ENCODE measurements at places on chromosomes 4 and X.

DNA sequence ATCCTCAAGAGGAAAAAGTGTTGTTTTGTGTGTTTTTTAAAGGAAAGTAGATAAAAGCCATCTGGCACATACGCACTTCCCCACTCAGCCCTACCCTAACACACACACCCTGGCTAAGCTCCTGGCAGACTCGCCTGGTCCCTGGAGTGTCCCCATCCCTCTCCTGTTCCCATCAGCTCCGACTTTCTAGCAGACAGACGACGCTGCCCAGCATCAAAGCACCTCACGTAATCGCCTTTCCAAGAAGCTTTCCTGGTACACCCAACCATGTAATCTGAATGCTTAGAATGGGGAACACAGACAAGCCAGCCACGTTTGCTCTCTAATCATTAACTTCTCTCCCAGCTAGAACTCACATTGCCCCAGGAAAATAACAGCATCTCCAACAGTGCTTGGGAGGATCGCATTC is 116.2 kb downstream of the AFAP1 start:
- DNase-seq: no peak

DNA sequence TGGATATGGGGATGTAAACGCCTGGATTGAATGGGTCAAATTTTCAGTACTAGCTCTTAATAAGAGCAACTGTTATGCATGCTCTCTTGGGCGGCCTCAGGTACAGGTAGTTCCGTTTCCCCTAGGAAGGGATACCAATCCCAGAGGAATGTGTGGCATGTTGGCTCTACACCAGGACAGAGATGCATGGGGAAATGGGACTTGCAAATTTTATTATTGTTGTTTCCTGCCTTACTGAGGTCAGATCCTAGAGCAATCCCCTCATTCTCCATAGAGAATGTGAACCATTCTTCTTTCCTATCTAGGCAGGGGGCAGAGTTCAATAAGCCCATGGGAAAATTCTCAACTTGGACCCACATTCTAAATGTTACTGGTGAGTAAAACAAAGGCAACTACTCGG is 361.8 kb upstream of the FGF16 start:
- DNase-seq: no peak

GRCh38 chrX:23884427-23885024 is 23.2 kb downstream of the APOO start:
- DNase-seq: no peak

DNA sequence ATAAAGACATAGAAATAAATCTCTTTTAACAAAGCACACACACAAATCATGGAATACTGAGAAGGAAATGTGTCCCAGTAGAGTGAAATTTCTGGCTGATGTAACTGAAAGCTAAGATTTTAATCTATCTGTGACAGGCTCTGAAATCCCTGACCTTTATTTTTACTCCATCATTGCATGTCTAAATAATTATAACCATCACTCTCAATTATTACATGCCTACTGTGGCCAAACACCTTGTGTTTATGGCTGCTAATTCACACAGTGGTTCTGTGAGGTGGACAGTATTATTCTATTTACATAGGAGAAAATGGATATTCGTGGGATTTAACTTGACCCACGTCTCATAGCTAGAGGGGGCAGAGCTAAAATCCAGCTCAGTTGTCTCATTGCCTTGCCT is 438.1 kb downstream of the TLL1 start:
- DNase-seq: no peak

DNA sequence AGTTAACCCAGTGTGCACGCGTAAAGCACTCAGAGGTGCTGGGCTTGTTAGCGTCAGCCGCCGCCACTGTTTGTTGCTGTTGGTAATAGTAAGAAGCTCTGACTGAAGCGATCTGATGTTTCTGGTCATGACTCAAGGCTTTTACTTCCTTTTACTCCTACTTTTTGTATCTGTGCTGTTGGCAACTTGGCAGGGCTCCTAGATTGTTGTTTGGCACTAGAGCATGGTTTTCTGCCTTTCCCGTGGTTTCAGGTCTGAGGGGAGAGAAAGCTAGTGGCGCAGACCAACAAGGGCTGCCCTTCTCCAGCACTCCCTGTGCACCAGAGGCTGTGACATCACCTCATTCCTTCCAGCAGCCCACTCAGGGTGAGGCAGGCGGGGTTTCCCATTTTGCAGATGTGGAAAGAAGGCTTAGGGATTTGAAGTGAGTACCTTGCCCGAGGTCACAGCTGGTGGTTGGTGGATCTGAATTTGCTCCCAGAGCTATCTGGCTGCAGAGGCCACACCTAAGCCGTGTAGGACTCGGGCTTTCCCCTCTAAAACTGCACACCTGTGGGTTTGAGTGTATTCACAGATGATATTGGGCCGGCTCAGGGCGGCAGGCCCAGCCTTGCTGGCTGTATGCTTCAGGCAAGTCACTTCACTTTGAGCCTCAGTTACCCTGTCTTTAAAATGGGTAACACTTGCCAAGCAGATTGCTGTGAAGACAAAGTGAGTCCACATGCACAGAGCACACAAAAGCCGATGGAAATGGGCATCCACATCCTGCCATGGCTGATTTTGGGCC is 51.2 kb upstream of the TADA2B start:
- DNase-seq: peak; percentile 52

DNA sequence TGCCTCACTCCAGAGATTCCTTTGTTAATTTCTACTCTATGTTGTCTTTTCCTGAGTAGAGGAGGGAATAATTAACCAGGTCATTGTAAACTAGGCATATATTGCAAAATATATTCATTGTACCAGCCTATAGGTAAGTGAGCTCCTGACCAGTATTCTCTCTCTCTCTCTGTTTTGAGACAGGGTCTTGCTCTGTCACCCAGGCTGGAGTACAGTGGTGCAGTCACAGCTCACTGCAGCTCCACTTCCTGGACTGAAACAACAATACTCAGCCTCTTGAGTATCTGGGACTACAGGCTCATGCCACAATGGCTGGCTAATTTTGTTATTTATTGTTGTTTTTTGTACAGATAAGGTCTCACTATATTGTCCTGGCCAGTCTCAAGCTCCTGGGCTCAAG is 198.3 kb downstream of the ARAP2 start:
- DNase-seq: no peak

DNA sequence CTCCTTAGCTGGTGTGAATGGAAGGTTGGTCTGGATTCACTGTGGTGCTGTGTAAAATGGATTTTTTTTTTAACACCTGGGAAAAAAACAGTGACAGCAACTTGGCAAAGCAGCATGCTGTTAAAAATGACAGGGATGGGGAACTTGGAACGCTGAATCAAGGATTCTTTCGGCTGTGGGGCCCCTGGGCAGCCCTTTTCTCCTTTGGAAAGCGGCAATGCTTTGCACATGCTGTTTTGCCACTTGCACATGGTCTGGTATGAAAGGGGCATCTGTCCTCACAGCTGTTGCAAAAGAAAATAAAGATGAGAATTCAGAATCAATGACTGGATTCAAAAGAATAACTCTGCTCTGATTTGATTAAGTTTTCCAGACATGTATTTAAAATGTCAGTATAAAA is 10.7 kb upstream of the PIGA start:
- DNase-seq: no peak

- no peak for DNase-seq
These were observed 330.5 kb downstream of the HNRNPD start for GRCh38 chr4:82043081-82043808.

DNA sequence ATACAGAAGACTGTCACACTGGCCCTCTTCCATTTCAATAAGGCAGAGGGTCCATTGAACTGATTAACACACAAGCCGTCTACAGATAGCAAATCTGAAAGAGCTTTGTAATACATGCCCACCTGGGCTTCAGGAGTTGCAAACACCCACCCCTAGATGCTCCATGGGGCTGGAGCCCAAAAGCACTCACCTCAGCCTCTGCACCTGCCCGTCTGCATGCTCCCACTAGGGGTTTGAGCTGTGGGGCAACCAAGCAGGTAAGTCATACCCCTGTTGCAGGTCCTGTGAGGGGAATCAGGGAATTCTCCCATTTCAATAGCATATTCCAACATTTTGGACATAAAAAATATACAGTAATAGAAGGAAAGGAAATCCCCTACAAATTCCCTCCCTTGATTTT is 243.0 kb upstream of the KCNIP4 start:
- DNase-seq: no peak

- peak; percentile 61 for DNase-seq
These were observed 797 bp downstream of the PKD2 start for GRCh38 chr4:88008122-88008742.

GRCh38 chr4:80162418-80162817 is 34.9 kb upstream of the PRDM8 start:
- no peak for DNase-seq

All from femur (tissue), 1 donor.